Cortex of kidney (tissue), 1 donor: ENCODE measurements at places on chromosomes 1 and 21.

GRCh38 chr1:202252271-202252670, 58.7 kb downstream of the LGR6 start:
- no peak for DNase-seq

- DNase-seq: no peak
Measured at GRCh38 chr1:5220421-5220820, 566.0 kb downstream of the AJAP1 start.

- no peak for DNase-seq
Measured at GRCh38 chr1:22886211-22886610, 86.5 kb downstream of the LACTBL1 start.

- no peak for DNase-seq
Measured at GRCh38 chr1:1548591-1548990, 8.2 kb upstream of the TMEM240 start.

- no peak for DNase-seq
Measured at GRCh38 chr1:5477716-5478115, 514.5 kb downstream of the NPHP4 start.

DNA sequence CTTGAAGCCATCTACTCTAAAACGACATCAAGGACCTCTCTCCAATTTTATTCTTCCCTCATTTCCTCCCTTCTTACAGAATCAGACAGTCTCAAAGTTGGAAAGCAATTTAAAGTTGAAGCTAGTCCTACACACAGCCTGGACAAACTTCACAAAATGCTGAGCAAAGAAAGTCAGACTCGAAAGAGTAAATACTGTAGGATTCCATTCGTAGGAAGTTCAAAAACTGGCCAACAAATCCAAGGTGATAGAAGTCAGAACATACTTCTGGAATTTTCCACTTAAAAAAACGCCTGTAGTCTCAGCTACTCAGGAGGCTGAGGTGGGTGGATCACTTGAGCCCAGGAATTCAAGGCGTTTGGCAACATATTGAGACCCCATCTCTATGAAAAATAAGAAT, 19.6 kb downstream of the SYF2 start:
- no peak for DNase-seq

DNA sequence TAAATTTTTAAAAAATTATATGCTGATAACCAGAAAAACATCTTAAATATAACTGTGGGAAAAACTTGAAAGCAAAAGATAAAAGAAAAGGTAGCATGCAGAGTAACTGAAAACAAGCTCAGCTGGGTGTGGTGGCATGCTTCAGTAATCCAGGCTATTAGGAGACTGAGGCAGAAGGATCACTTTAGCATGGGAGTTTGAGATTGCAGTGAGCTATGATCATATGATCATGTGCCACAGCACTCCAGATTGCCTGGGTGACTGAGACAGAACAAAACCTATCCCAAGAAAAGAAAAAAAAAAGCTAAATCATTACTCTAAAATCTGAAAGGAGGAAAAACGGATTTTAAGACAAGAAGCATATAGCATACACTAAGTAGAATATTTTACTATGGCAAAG, 1624.0 kb downstream of the AMY1C start:
- no peak for DNase-seq

DNA sequence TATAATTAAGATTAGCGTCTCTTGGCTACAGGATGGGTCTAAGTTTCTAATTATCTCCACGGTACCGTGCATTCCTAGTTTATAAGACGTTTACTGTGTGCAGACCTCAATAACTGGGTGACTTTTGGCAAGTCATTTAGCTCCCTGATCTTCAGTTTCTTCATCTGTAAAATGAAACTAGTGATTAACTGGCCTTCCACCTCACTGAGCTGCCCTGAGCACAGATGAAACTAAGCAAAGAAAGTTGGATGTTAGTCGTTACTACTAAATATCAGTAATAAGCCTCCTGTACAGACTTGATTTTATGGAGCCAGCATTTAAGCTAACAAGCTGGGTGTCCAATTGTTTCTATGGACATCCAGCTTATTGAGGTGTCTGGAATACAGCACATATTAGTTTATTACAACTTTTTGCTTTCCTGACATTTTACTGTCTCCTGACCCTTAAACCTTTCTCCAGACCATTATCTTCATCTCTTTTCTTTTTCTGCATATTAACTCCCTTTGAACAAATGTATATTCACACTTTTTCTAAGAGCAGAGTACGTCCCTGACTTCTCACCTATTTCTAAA, 1.1 kb downstream of the CR2 start:
- DNase-seq: no peak

GRCh38 chr1:234707641-234708040, 97.7 kb upstream of the IRF2BP2 start:
- no peak for DNase-seq

DNA sequence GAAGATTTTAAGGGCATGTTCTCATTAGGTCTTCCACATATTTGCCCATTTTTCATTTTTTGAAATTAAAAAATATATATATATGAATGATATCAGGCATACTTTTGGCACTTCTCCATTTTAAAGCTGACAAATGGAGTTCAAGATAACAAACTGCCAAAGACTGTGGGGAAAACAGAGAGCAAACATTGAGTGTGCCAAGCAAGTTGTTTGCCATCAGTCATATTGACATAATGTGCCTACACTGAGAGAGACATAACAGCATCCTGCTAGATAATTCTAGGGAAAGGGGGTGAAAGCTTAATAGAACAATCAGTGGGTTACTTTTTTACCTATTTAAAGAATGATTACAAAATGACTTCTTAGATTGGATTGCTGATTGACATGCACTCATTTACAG, 529.4 kb upstream of the CXADR start:
- DNase-seq: no peak

DNA sequence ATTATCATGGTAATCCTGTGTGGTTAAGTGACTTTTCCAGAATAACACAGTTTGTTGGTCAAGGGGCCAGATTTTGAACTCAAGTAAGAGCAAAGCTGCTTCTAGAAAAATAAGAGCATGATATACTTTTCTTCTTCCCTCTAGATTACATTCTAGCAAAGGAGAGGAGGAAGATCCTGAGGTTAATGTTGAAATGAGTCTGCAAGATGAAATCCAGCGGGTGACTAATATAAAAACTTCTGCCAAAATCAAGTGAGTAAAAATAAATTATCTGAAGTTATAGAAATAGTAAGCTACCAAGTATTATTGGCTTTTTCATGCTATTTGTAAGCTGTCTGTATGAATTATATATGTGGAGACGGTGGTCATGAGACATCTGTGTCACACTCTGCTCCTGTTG, 12.8 kb downstream of the WDR3 start:
- DNase-seq: no peak
